Hematopoietic multipotent progenitor cell treated with erythropoietin and hydrocortisone succinate and interleukin-3 and kit ligand, for 6 days (in vitro differentiated cells): ENCODE measurements at places on chromosomes 3 and 15.

DNA sequence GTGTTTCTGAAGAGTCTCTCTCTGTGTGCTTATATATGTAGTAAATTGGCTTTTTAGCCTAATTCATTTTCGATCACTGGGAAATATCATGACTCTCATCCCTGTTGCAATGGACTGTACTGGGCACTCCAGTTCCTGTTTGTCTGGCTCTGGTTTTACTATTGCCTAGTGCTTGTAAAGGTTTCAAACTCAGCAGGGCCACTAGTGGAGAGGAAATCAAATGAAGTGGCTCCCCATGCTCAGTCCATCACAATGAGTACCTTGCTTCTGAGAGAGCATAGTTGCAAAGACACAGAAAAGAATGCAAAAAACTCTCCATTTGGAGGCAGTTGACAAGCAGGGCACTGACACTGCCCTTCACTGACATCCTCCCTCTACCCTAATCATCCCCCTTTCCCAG, 167.8 kb downstream of the TAFA4 start:
- DNase-seq = no peak

GRCh38 chr3:83953417-83954089, 1005.2 kb upstream of the CADM2 start:
- no peak for DNase-seq

- DNase-seq = no peak
Measured at GRCh38 chr3:111650378-111651275, 55.5 kb upstream of the ZBED2 start.

DNA sequence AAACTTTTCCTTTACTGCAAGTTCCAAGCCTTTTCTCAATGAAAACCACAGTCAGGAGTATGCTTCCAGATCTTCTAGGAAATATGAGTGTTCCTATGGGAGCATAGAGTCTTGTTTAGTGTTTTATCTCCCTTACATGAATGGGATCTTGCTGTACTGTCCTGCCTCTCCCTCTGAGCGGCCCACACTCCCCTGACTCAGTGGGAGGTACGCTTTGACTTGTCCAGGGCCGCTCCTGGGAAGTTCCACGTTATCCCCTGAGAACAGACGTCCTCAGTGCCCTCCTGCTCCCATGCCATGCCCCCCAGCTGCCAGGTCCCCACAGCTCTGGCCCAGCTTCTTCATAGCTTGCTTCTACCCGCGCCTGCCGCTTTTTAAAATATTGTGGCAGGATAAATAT, 28.9 kb upstream of the VPS33B start:
- DNase-seq = no peak

GRCh38 chr3:71791634-71792033, 6.7 kb upstream of the PROK2 start:
- DNase-seq = no peak

DNA sequence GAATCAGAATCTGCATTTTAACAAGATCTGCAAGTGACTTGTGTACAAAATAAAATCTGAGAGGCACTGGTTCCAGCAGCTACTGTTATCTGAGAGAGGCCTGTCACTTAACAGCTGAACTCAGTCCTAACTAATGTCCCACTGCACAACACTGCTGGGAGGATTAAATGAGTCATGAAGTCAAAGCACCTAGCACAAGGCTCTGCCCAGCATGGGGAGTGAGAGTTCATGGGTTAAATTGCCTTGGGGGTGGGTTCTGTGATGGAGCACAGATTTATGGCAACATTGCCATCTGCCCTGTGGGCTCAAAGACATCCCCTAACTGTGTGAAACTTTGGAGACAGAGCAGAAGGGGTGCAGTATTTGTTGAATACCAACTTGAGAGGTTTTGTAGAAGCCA, 250.9 kb downstream of the PLCL2 start:
- no peak for DNase-seq

DNA sequence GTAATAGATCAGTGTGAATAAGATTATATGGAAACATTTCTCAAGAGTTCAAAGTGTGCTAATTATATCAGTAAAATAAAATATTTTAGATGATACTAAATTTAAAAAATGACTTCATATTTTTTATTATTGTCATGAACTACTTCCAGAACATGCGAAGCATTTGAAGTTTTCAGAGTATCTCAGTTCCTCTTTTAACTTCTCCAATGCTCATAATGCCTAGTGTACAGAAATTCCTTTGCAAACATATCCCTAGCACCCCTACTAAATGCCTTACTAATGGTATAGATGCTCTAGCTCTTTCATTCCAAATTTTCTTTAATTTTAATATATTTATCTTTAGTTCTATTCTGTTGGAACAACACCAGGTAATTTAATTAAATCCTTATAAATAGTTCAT, 580.4 kb downstream of the CADM2 start:
- DNase-seq = no peak

DNA sequence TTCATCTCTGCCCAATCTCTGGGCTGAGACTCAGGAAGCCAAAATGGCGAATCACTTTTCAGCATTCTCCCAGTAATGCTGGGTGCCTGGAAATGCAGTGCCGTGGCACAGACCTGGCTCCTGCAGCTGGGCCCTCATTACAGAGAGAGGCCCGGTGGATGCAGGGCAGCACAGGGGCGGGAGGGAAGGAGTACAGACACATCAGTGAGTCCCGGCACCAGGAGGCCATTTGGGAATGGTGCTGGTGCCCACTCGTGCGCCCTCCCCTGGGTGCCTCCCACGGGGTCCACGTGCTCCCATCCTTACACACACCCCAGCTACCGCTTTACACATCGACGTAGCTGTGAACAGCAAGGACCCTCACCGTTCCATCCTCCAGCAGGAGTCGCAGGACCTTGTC, 13.2 kb downstream of the MYO5C start:
- no peak for DNase-seq

GRCh38 chr15:55518641-55519040, 10.6 kb upstream of the DNAAF4 start:
- DNase-seq = no peak

DNA sequence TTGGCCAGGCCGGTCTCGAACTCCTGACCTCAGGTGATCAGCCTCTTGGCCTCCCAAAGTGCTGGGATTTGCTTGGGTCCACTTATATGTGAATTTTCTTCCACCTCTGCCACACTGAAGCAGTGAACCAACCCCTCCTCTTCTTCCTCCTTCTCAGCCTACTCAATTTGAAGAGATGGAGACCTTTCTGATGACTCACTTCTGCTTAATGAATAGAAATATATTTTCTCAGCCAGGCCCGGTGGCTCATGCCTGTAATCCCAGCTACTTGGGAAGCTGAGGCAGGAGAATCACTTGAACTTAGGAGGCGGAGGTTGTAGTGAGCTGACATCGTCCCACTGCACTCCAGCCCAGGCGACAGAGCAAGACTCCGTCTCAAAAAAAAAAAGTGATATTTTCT, 46.8 kb upstream of the GATM start:
- no peak for DNase-seq

GRCh38 chr3:192237992-192238608, 489.2 kb downstream of the FGF12 start:
- no peak for DNase-seq

- peak; percentile 30 for DNase-seq
Measured at GRCh38 chr3:156664831-156665178, 9.6 kb upstream of the TIPARP start.

DNA sequence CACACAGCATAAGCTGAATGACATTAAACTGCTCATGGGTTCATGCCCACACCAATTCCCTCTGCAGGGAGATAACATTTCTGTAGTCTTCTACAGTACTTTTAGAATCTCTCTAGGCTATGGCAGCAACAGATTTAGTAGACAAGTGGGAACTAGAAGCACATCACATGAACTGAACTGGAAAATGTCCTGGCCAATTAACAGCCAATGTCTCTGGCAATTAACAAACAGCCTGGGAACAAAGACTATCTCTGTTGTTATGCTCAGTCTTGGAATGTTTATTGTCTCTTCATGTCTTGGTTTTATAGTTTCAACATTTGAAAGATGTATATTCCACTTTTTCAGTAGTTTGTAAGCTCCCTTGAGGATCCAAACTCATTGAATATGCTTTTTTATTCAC, 523.2 kb upstream of the NAALADL2 start:
- DNase-seq = no peak

DNA sequence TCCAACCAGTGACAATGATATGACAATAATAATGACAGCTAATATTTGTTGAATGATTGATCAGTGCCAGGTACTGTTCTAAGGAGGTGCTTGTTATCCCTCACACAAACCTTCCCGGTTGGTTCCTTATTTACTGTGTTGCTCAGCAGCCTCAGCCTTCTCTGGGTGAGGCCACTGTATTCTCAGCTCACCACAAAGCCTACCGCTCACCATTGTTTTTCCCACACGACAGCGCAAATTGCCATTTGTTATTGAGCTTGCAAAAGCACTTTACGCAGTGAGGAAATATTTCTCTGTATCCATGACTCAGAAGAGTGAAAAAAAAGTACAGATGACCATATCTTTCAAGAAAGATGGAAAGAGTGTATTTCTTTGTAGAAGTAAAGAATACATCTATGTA, 49.5 kb upstream of the PDZRN3 start:
- DNase-seq = no peak

DNA sequence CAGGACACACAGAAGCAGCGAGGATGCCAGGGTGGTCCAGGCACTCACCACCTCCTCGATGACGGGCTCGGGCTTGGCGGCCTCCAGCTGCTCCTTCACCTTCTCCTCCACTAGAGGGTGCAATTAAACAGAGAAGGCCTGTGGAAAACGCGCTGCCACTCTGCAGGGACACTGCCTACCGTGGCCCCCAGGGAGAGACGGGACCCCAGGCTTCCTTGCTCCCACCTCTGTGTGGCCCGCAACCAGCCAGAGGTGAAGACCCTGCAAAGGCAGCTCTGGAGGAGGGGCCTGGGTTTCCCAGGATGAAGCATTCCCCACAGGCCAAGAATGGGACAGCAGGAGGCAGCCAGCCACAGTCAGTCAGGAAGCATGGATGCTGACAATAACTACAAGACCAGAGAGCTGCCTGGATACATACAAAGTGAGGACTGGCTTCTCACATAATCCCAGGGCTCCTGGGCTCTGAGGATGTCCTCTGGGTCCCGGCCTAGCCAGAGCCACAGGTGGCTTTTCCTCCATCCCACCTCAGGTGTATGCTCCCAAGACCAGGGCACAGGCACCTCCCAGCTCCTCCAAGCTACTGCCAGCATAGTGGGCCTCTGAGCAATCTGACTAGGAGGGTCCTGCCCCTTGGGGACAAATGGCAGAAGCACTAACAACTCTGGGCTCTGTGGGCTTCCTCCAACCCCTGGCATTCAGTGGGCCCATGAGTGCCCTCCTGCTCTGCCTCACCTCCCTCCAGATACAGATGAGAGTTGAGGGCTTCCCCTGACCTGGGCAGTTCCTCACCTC, 46.2 kb downstream of the PTH1R start:
- peak; percentile 83 for DNase-seq

GRCh38 chr3:59406943-59407342, 357.1 kb upstream of the CFAP20DC start:
- DNase-seq = no peak

DNA sequence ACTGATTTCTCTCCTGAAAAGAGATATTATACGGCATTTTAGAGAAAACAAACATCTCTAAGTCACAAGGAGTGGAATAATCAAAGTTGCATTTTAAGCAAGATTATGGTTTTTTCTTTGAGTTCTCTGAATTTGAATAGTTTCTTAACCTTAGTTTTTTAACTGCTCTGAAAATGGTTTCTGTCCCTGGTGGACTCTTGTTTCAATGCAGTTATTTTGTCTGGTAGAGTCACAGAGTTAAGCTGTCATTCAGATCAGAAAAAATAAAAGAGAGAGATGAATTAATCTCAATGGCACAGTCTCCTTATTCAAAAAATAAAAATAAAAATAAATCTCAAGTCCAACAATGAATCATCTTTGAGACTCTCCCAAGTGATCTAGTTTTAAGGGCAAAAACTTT, 19.0 kb downstream of the AGTR1 start:
- DNase-seq = no peak

DNA sequence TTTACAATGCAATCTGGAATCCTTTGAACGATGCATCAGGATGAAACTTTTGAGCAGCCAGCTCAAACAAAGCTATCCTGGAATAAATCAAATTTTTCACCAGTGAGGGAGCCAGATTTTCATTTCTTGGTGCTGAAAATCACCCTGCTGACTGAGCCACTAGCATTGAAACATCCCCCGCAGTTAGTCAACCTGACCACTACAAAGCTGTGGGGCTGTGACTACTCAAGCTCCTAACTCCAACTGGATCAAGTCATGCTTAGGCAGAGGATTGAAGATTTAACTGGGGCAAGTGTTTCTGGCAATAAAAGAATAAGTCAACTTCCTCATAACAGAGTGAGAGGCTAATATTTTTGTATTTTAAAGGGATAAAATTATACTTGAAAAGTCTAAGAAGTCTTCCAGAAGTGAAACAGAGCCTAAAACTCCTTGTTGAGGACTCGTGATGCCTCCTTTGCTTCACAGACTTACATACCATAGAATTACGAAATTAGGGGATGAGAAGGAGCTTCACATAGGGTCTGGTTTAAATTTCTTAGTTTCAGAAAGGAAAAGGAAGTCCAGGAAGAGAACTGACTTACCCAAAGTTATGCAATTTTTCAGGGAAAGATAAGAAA, 177.8 kb downstream of the SERPINI1 start:
- peak; percentile 27 for DNase-seq

- DNase-seq = no peak
Measured at GRCh38 chr15:77622209-77622933, 10.3 kb downstream of the LINGO1 start.

GRCh38 chr15:66278056-66278455, 15.3 kb upstream of the DIS3L start:
- DNase-seq = no peak

DNA sequence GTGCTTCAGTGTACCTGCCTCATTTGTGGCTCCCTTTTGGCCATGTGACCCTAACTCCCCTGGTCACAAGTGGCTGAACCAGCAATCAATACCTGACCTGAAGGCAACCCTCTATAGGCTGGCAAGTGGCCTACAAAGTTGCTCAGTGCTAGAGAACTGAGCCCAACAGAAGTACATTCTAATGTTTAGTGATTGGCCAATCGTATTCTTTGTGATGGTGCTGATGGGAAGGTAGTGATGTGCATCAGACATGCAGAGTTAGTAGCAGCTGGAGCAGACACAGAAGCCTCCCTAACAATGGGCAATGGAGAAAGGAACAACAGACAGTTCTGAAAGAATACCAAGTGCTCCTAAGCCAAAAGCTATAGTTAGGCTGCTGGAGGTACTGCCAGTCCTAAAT, 10.4 kb upstream of the ATOSA start:
- DNase-seq = no peak

GRCh38 chr3:49165771-49166751, at the start of gene CCDC71:
Gene CCDC71, minus strand, starts transcription at chr3:49166331. Its CDS starts 2,123 bp downstream, at chr3:49164208.
- DNase-seq = peak; percentile 91

DNA sequence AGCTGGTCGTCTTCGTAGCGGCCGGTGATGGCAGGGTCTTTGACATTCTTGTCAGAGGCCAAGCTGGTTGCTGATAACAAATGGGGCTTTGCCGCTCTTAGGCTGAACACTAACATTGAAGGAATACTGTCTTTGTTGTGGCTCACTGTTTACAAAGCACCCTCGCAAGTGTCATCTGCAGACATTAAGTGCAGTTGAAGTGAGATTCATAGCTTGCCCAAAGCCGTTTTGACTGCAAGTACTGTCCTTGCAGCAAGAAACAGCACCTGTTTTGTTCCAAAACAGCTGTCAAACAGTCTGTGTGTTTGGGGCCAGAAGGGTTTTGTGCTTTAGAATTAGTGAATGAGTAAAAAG, 568 bp downstream of the SENP2 start:
- DNase-seq = no peak

- no peak for DNase-seq
Measured at GRCh38 chr3:120245386-120245785, 39.6 kb downstream of the GPR156 start.
